ENCODE measurements at places on chromosomes 6 and 20.

- no peak for DNase-seq
Observed at GRCh38 chr6:118882314-118882905, 11.5 kb upstream of the ASF1A start.

- no peak for DNase-seq
Observed at GRCh38 chr20:53575481-53576194, 18.0 kb downstream of the ZNF217 start.

DNA sequence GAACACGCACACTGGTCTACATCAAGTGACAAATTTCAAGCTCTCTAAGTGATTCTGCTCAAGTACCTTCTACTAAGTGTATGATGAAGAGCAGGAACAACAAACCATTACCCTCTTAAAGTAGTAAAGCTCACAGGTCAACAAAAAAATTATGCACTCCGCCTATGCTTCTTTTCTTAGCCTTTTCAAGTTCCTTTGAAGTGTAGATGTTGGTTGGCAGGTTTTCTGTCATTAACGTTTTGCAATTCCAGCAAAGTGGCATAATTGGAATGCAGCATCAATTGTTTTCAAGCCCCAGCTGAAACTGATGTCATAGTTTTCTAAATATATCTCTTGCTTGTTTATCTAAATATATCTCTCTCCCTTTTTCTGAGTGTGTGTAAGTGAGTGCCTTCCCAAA is 396.9 kb upstream of the EYS start:
- DNase-seq: no peak

- no peak for DNase-seq
Observed at GRCh38 chr20:47531458-47531857, 29.8 kb downstream of the NCOA3 start.

DNA sequence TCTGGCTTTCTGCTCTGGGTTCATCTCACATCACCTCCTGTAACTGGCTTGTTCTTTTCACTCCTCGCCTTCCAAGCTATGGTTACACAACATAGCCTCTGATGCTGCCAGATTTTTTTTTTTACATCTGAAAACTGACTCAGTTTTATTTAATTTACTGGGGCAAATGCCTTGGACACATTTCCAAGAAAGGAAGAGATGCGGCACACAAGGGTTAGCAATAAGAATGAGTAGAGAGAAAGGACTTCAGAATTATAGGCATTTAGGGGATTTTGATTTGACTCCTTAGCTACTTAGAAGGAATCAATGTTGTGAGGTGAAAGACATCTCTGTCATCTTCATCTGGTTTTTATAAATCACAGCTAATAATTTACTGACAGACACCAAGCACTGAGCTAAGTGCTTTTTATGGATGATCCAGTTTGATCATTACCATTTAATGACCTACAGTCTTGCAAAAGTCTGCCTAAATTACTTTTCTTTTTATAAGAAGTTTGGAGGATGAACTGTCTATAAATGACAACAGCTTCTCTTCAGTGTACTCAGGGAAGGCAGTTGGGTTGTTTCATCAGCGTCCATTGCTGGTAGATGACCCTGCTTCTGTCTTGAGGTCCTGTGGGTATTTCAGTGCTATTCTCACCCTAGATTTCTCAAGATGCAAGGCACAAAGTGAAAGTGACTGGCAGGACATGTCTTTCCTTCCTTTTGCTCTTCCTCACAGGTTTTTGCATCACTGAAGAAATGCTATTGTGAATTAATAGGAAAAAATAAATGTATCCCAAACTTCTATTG is 31.1 kb downstream of the LAMA4 start:
- no peak for DNase-seq

DNA sequence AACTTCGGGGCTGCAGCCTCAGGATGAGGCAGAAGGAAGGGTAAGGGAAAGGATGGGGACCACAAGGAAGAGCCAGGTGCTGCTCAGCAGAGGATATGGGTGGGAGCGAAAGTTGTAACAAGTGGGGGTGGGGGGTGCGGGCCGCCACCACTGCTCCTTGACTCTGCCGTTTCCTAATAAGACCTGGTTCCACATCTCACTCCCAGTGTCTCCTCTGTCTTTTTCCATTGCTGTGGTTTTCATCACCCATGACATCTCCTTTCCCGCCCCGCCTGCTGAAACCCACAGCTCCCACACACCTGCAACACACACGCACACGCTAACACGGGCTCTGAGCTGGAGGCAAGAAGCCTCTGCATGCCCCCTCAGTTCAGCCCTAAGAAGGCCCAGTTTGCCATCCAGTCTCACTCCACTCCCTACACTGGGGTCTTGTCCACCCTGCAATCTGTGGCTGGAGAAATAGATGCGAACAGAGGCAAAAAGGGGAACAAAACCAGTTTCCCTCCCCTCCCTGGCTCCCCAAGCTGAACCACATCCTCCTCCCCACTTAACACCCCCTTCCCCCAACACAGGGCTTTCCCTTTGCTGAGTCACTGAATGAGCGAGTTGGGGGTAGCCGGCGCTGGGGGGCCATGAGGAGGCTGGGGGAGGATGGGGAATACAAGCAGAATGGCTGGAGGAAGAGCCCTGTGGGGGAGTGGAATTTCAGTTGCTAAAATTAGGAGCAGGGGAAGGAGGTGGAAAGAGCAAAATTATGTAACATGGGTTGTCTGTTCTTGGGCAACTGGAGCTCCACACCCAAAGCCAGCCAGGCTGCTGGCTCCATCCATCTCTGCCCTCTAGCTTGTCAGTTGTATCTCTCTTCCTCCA is 11.5 kb downstream of the NFKBIL1 start:
- DNase-seq: no peak

GRCh38 chr20:37590938-37591490 is 63.3 kb upstream of the BLCAP start:
- no peak for DNase-seq

- no peak for DNase-seq
Observed at GRCh38 chr6:40346246-40346645, 240.9 kb downstream of the LRFN2 start.

DNA sequence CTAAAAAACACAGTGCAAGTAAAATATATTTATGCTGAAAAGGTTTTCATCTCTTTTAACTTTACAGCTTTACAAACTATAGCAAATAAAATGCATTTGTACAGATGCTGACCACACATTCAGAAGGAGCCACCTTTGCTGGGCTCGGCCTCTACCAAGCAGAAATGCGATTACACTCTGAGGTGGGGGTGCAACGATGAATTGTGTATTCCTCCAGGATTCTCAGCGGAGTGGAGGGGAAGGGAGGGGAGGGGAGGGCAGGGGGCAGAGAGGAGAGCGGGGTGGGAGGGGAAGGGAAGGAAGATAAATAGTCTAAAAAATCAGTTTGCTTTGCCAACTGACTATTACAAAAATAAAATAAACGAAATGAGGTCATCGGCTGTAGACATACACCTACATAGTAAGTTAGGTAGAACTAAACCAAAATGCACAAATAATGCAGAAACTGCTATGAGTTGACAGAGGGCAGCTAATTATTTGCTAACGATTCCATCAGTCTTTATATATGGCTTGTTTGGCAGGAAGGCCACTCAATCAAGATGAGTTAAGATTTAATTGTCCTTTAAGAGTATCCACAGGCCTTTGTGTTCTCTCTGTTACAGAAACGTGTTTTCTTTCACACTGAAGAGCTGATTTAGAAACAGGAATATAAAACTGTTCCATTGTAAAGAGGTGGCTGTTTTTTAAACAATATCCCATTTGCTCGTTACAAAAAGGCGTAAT is 90.1 kb downstream of the TAF4 start:
- DNase-seq: no peak
